ENCODE measurements at places on chromosomes 7 and 10. TPM values are rescaled to one million over a fixed set of nuclear protein-coding genes. Genes with fewer than 3 reads are reported as not detected.

The AGR2 gene
- total RNA-seq = not detected

GRCh38 chr10:72068901-72069446 lies 19.4 kb downstream of the SPOCK2 start:
- DNase-seq = no peak

DNA sequence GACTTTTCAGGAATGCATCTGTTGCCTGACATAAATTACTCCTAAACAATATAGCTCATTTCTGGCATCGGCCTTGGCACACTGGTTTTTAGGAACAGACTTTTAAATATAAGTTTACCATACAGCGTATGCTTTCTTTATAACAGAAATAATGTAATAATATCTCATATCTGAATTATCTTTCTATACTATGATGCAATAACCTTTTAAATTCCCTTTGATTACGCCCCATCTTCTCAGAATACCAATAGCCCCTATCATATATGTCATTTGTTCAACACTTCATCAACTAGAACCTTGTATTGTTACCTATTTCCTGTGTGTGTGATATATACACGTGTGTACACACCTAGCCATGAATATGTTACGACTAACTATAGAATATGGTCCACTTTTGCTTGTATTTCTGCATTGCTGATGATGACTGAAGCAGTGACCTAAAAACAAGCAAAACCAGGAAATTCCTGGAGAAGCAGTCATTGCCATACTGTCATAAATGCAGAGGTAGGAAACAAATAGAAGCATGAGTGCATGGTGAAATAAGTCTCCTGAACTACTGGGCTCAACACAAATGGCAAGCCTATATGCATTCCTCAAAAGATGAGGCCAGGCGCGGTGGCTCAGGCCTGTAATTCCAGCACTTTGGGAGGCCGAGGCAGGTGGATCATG lies 618.4 kb upstream of the NRP1 start:
- DNase-seq = peak; percentile 71

DNA sequence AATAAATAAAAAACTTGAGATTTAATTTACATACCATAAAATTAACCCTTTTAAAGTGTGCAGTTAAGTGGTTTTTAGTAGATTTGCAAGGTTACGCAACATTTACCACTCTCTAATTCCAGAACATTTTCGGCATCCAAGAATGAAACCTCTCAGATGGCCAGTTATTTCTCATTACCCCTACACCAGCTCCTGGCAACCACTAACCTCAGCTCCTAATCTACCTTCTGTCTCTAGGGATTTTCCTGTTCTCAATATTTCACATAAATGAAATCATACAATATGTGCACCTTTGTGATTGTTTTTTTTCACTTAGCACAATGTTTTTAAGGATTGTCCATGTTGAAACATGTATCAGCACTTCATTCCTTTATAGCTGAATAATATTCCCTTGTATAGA lies 45.1 kb downstream of the INPP5F start:
- peak; percentile 29 for DNase-seq

The NYAP1 gene
- not detected for total RNA-seq

DNA sequence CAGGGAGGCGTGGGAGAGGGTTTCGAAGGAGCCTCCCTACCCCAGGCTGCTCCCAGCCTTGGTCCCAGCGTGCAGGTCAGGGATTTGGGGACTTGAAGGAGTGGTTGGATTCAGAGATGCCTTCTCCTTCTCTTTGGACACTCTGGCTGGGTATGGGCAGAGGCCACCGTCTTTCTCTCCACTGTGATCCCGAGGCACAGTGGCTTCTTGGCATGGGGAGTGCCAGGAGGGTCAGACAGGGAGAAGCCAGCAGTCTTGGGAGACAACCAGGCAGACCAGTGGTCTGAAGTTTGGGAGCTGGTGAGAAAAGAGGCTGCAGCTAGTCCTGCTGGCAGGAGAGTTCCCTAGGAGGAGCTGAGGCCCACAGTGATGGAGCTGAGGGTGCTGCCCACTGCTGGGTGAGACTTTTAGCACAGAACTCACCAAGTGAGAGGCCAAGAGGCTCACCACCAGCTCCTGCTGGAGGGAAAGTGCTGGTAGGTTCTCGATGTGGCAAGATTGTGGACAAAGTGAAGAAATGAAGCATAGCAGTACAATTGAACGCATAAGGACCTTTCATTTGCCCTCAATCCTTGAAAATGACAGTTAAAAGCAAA lies 35.2 kb upstream of the WDFY4 start:
- DNase-seq = peak; percentile 41

- DNase-seq = no peak
Observed at GRCh38 chr10:130761032-130761575, 550.4 kb downstream of the TCERG1L start.

DNA sequence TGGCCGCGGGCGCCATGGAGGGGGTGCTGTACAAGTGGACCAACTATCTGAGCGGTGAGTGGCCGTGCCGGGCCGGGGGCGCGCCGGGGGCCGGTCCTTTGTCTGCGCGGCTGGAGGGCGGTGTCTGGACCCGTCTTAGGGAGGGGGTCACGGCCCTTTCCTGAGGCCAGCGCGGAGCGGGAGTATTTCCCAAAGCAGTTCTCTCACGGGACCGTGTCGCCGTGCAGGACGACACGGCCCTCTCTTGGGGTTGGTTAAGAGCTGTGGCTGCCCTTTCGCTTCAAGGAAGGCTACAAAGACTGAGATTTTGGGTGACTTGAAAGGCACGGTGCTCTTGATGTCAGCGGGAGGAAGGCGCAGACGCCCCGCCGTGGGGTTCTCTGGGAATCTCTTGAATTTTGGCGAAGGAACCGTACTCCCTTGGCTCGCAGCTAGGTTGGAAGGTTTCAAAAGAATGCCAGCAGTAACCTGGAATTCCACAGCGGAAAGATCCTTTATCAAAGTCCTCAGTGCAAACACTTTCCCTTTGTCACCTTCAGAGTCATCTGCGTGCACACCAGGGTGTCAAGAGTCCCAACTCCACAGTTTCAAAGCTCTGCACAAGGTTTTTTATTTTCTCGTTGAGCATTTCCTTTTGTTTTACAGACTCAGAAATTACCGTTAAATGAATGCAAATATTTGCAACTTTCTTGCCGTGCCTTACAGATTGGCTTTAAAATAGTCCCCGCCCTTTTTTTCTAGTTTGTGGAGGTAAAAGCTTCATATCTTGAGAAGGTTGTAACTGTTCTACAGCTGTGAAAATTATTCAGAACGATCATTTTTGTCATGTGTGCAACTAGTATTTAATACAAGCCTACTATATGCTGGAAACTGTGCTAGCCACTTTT lies 780 bp downstream of the PLEKHA8 start:
- peak; percentile 68 for DNase-seq

DNA sequence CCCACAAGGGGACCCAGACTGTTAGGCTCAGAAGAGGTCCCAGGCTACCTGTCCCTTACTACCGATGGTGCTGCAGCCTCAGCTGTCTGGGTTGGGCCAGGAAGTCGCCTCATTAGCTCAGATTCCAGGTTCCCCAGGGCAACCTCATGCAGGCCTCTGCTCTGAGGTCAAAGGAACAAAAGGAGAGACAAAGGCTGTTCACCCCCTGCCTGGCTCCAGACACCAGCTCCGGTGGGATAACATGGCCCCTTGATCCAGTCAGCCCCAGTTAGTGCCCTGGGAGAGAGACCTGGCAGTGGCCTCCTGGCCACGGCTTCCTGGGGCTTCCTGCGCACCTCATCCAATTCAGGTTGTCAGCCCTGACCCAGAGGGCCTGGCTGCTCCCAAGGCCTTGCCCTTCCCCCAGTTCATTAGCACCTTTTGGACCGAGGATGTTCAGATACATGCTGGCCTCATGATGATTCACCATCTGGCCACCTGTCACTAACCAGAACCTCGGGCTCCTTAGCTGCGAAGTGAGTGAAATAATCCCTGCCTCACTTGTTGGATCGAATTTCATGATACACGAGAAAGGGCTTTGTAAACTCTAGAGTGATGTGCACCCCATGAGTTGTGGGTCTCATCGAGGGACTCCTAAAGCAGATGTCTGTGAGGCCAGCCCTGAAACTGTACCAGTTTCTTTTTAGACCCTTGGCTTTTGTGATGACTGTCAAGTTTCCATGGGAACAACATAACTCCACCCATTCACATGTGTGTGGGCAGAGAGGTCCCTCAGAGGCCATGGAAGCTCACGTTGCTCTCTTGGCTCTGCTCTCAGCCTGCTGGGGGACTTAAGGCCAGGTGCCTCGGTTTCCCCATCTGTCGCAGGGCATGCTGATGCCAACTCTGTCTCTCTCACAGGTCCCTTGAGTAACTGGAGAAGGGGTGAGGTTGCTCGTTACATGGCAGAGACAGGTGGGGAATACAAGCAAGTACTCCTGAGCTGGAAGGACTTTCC lies 79.5 kb upstream of the PCBD1 start:
- peak; percentile 19 for DNase-seq

The NXPH1 gene
- total RNA-seq = not detected

DNA sequence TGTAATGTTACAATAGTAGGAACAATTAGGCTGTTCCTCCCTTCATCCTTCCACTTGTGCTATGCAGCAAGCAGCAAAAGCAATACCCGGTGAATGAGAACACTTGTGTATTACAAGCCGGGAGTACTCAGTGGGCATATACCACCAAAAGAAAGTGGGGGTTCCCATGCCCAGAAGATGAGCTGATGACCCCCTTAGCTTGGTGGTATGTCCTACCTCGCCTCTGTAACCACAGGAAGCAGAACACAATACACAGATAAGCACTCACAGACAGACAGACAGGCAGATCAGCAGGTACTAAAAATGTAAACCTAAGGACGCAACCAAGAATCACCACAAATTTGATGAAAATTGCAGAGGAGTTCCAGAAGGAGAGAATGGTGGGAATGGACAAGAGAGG lies 15.5 kb upstream of the KIF20B start:
- no peak for DNase-seq

DNA sequence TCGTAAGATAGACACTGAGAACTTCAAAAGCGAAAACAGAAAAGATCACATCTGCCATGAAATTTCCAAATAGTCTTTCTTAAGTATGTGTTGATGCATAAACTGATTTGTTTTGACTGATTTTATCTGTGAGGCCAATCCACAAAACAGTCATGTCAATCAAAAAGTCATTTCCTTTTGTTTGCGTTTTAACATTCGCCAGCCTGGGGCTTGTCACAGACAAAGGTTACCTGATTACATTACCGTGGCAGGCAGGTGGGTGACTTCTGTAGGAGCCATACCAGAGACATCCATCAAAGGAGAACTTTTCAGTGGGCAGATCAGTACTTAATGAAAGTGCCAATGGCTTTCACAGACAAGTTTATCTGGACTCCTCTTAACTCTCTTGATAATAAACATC lies 45.5 kb upstream of the BET1 start:
- DNase-seq = no peak

DNA sequence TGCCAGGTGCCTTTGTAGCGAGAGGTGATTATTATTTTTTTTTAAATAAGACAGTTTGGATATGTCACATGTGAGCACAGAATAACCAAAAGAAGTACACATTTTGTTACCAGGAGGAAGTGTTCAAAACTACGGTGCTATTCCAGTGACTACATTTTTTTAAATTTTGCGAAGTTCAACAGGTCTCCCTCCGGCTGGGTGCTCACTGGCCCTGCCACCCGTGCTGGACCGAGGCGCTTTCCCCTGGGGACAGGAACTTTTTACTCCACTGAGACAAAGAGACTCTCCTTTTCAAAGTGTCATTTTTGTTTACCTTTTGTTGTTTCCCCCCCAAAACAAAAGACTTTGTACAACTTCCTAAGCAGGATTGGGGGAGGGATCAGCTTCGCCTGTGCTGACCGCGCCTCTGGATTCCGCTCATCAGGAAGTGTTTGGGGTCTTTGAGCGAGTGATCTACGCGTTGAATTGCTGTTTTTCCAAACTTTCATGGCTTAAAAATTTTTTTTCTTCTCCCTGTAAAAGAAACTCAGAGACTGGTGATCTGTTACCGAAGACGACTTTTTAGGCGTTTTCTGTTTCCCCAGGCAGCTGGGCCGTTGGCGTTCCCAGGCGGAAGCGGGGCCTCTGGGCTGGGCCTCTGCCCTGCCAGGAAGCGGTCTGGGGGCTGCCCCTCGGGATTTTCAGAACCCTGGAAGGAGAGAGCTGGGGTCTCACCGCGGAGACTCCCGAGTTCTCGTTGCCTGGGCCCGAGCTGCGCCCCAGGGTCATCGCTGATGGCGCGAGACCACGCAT lies 7.2 kb downstream of the EN2 start:
- DNase-seq = no peak

DNA sequence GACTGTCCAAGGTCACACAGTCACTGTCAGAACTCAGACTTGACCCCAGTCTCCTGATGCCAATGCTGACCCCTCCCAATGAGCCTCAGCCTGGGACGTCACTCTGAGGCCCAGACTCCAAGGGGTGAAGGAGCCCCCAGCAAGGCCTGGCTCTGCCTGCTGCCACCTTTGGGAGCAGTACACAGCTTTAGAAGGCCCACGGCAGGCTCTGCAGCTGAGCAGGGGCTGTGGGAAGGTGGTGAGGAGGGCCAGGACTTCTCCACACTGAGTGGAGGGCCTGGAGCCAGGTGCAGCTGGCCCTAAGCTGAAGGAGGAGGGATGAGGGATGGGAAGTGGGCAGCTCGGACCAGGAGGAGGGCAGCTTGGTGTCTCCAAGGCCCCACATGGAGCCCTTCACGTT lies 23.9 kb upstream of the ZMIZ1 start:
- DNase-seq = no peak

The NME8 gene
- total RNA-seq = not detected

GRCh38 chr7:30979027-30979426 lies 15.3 kb downstream of the GHRHR start:
- no peak for DNase-seq

GRCh38 chr10:14089556-14090292 lies 241.0 kb downstream of the FRMD4A start:
- DNase-seq = no peak

DNA sequence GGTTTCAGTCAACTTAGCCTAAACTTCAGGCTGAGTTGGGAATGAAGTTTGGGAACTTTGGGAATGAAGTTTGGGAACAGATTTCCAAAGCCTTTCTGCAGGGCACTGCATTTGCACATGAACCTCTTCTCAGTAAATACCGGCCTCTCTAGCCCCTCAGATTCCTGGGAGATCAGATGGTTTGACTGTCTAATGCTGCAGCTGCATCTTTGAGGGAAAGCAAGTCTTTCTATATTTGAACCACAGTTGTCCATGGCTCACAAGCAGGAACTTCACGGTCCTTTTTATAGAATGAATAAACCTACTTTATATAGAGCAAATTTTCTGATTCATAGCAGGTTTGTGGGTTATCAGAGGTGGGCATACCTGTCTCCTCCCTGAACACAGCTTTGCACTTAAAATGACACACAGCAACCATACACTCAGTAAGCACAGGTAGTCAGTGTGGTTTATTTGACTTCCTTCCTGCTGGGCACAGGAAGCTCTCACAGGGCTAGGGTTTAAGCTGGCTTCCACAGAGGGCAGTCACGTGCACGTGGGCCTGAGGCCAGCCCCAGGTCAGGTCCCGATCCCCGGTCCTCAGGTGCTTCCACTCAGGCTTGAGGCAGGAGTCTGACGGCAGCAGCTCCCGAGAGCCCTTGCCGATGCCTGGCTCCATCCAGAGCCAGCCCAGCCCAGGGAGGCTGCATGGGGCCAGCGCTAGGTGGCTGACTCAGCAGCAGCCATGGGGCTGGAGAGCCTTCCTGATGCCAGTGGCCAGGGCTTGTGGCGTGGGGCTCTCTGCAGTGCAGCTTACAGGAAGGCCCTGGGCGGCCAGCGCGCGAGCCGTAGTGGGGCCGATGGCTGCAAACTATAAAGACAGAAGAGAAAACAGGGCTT lies 12.8 kb upstream of the MMP21 start:
- DNase-seq = no peak

The PRRT4 gene
- not detected for total RNA-seq

- DNase-seq = no peak
Observed at GRCh38 chr10:75772153-75772887, 340.9 kb downstream of the LRMDA start.

The RBM20 gene
- total RNA-seq = 0.13 TPM

The VWC2 gene
- not detected for total RNA-seq

- peak; percentile 86 for DNase-seq
Observed at GRCh38 chr10:60914690-60915141, 29.3 kb downstream of the RHOBTB1 start.
